ENCODE measurements at places on chromosomes 11 and 22.
A peak's percentile ranks its signal among the peaks of the same experiment; 100 is the strongest.

GRCh38 chr22:35739076-35739930, 21.6 kb downstream of the APOL5 start:
- DNase-seq = peak; percentile 52

GRCh38 chr11:10379022-10379421, 74.1 kb downstream of the ADM start:
- no peak for DNase-seq

- no peak for DNase-seq
Measured at GRCh38 chr22:17916226-17916889, 108.0 kb downstream of the MICAL3 start.

GRCh38 chr11:95514416-95515110, 275.0 kb downstream of the FAM76B start:
- DNase-seq = no peak

- DNase-seq = peak; percentile 92
Measured at GRCh38 chr11:47355283-47356128, 3.0 kb upstream of the MYBPC3 start.
